ENCODE measurements at places on chromosomes 3 and 15.

- DNase-seq: no peak
Observed at GRCh38 chr3:128425142-128425845, 41.4 kb downstream of the DNAJB8 start.

DNA sequence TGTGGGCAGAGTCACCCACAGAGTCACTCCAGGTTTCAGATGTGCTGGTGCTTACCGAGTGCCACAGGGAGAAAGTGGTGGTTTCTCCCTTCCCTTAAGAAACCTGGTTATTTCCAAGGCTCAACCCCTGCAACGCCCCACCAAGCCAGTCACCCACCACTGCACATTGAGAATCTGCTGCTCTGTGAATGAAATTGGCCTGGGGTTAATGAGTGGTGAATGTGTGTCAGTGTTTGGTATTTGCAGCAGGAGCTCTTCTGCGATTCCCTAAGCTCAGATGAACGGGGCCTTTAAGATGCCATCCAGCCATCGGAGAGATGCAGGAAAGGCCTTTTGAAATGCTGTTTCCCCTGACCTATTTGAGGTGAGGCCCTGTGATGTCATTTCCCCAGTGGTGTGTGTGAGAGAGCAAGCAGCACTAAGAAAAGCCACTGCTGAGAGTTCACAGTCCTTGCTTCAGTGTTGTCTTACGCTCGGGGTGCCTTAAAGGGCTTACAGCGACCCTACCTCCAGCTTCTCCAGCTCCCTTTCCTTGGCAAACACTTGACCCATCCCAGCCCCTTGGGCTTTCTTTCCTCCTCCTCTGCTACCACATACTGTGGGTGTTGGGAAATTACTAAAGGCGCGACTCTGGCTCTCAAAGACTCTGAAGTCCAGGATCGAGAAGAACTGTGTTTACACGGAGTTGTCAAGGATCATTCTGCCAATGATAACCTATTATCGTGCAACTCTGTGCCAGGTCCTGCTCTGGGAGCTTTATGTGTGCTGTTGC, 68.9 kb downstream of the SMAD3 start:
- DNase-seq: no peak

- DNase-seq: no peak
Observed at GRCh38 chr3:149384911-149385321, 7.5 kb upstream of the TM4SF1 start.

DNA sequence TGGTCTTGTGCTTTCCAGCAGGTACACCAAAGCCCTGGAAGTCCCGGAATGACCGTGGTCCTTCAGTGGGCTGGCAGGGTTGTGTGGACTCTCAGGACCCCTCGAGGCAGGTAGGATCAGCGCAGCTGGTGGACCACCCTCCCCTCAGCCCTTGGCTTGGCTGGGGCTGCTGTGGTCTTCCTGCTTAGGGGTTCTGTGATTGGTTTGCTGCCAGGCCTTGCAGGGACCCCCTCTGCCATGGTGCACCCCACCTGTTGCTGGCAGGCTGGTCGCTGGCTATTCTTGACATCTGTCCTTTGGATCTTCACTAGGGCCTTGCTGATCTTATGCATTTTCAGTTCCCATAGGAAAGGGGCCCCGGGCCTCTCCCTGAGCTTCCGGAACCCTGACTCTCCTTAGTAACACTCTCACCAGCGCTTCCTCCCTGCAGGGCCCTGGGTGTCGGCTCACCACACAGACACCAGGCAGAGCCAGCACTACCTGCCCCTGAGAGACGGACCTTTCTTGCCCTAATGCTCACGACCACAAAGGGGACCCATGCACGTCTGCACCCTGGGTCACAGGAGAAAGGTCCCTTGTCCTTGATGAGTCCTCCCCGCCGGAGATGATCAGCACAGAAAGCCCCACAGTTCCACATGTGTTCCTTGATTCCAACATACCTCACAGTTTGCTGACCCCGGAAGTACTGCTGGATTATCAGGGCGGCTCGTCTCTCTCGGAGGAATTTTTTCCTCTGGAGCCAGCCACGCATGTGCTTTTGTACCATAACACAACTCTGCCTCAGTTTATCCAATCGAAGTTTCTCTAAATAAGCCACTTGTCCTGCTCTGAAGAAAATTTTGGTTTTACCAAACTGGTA, 51.7 kb downstream of the MYO5C start:
- DNase-seq: no peak

DNA sequence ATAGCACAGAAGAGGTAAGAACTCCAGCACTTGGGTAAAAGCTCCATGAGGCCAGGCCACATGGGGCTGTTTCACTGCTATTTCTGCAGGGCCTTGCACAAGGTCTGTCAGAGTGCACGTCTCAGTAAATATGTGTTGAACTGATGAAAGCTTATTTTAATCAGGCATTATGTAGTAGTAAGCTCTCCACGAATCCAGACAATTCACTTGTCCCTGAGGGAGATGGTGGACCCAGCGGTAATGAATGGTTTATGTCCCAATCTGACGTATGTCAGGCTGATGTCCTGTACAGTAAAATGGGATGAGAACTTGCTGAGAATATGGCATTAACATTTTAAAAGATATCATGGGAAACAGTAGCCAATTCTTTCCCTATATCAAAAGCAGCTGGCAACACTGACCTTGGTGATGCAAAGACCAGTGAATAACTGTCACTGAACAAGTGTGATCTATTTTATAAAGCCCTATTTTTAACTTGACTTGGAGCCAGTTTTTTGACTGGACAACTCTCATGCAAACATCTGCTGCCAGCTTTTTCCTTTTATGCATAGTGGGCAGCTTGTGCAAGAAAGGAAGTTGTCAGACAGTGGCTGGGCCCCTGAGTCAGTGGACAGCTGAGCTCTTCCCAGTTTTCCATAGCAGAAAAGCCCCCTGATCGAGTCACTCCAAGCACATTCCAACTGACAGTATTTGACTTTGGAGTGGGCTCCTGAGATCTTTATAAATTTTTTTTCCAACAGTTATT, 519.8 kb upstream of the MDFIC2 start:
- DNase-seq: peak; percentile 29

DNA sequence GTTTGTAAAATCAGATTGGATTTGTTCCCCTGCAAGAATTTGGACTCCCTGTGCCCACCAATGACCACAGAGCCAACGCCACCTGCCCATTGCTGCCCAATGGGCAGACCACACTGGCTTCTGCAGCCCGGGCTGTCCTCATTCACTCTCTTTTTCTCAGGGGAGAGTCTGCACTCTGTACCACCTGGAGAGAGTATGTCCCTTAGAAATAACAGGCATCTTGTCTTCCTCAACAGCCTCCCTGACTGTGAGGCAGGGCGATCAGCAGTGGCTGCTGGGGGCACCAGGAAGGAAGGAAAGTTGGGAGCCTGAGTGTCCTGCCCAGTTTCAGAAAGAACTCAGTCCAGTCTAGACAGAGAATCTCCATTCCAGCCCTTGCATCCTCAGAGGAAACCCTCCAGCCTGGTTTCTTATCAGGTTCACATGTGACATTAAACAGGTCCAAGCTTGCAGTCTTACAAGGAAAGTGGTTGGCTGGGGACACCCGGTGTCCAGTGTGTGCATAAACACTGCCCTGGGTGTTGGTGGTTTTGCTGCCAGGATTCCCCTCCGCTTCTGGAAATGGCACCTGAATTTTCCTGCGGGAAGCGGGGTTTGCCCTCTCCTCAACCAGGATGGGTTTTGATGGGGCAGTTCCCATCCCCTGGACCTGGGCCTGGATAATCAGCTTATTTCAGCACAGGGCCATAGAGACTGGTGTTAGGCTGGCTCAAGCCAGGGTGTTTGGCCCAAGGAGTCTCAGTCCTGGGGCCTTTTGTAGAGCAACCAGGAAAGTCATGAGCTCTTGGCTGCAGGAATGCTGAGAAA, 37.2 kb downstream of the SSUH2 start:
- DNase-seq: peak; percentile 9

DNA sequence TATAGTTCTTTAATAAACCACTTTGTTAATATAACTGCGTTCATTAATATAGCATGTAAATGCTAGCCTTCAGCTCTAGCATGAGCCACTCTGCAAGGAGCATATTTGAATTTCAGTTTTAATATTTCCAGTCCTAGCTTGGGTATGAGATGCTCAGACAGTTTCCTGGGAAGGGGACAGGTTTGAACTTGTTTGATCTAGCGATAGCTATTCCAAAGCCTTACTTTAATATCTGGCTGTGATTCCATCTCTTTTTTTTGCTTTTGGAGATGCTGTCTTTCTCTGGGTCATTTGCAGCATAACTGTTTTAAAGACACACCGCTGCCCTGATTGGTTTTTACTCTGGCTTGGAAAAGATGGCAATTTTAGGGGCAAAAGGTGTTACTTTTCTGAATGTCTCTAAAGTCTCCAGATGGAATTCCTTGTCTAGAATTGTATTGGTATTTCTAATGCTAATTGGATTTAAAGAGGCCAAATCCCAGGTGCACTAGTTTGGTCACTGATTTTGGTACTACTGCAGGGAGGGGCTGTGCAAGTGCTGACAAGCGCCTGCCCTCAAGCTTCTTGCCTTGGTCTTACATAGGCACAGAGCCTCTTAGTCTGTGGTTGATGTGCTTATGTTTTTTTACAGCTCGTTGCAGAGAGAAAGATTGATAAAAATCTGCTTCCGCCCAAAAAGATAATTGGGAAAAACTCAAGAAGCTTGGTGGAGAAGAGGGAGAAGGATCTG, 2.8 kb downstream of the NISCH start:
- DNase-seq: no peak

- peak; percentile 4 for DNase-seq
Observed at GRCh38 chr3:2923390-2923789, 186.8 kb downstream of the IL5RA start.

- no peak for DNase-seq
Observed at GRCh38 chr3:146747928-146748327, 142.8 kb upstream of the PLSCR5 start.

DNA sequence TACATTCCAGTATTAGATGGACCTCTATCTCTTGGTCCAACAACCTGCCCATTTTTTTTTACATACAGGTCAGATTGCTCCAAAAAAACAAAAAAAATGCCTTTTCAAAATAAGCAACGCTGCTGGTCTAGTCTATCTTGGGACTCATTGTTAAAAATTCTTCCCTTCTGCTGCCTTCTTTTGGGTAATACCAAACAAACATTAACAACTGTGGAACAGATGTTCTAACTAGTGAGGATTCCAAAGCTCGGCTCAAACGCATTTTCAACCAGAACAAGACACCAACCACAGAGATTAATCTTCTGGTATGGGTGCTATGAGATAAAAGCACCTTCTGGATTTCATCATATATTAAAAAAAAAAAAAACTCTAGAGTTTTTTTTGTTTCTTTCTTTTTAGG, 24.7 kb downstream of the ARHGAP31 start:
- DNase-seq: no peak

- DNase-seq: no peak
Observed at GRCh38 chr3:65605876-65606432, 432.8 kb downstream of the MAGI1 start.

GRCh38 chr15:58222679-58223078, 84.5 kb downstream of the AQP9 start:
- peak; percentile 39 for DNase-seq

DNA sequence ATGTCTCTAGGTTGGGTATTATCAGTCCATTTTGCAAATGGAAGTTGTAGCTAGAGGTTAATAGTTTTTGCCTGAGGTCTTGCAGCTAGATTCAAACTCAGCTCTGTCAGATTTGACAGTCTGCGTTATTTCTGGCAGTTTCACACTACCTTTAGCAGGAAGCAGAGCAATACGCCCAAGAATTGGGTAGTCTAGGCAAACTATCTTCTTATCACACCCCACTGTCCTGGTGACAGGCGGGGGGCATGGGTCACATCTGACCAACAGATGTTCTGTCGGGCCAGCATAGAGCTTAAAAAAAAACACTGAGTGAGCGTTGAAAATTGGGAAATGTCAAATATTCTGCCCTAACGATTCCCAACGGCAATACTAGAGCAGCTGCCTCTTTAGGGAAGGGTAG, 5.7 kb downstream of the GPR160 start:
- DNase-seq: no peak

DNA sequence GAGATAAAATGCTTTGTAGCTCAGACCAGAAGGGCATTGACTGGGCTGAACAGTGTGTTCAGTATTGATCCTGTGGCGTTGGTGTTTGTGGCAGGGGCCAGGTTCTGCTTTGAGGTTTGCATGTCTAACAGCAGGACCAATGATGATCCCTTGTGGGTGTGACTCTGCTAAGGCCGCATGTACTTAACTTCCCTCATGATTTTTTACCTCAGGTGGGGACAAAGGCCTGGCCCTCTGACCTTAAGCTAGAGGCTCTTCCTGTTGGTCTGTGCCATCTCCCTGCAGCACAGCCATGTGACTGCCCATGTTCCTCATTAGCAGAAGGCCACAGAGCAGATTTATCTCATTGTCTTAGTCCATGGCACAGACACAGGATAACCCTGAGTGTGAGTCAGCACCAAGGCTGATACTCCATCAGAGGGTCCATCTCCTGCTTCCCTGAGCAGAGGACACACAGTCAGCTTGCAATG, 34.3 kb upstream of the BSN start:
- DNase-seq: no peak

DNA sequence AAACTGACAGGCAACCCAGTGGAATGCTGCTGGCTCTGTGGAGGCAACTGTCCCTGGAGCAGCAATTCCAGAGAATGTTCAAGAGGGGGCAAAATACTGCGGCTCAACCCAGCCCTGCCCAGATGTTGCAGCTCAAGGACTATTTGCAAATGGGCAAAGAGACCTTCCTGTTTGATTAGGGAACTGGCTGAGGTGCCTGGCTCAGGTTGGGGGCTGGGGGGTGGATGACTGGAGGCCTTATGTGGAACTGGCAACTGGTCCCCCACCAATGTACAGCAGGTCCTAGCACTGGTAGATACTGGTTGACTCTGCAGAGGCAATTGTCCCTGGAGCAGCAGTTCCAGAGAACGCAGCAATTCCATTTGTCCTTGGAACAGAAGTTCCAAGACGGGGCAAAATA, 302.5 kb downstream of the ZPLD1 start:
- DNase-seq: no peak

DNA sequence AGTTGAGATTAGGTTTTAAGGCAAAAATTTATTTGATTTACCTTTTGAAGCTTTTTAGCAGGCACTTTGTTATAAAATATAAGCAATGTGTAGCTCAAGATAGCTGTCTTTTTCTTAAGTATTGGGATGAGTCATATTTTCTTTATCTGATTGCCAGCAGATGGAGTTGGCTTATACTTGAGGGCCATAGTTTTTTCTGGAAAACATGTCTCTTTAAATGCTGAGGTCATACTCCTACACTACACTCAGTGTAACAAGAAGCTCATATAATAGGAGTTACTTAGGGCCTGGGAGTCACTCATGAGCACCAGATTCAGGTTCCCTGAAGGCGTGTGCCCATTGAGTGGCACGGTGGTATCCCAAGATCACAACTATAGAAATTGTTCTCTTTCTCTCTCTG, 579.8 kb downstream of the EDEM1 start:
- no peak for DNase-seq

GRCh38 chr15:68572921-68573320, 5.9 kb upstream of the CORO2B start:
- no peak for DNase-seq

- DNase-seq: no peak
Observed at GRCh38 chr3:150069633-150070032, 98.9 kb upstream of the PFN2 start.

DNA sequence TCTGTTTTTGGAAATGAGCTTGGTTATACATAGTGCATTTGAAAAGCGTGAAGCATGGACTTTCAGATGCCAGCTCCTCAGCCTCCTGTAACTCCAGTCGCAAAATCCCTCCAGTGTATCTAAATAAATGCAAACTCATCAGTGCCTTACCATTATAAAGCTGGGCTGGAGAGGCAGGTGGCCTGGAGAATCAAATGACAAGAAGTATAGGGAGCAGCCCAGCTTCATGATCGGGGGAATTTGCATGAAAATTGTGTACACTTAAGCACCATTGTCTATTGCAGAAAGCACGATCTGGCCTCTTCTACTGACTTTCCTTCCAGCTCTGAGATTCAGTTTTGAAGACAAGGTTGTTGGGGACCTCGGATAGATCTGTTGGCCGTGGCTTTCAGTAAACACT, 71.7 kb downstream of the IGF1R start:
- no peak for DNase-seq

GRCh38 chr15:52057996-52058395, 39.0 kb downstream of the MAPK6 start:
- DNase-seq: no peak

All from NCI-H69 (cell line).